ENCODE measurements at places on chromosomes 1 and 21.

- DNase-seq = no peak
Measured at GRCh38 chr1:170200161-170200560, 54.4 kb downstream of the NTMT2 start.

DNA sequence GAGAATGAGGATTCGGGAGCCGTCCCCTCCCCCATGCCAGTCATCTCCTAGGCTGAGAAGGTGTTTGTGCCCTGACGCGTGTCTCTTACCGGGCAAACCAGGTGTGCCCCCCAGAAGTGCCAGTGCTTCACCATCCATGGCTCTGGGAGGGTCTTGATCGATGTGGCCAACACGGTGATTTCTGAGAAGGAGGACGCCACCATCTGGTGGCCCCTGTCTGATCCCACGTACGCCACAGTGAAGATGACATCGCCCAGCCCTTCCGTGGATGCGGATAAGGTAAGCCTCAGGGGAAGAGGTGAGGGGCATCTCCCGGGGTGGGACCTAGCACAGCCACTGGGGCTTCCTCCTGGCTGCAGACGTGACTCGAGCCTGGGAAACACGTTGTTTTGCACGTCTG, 959 bp downstream of the PADI6 start:
- DNase-seq = no peak

DNA sequence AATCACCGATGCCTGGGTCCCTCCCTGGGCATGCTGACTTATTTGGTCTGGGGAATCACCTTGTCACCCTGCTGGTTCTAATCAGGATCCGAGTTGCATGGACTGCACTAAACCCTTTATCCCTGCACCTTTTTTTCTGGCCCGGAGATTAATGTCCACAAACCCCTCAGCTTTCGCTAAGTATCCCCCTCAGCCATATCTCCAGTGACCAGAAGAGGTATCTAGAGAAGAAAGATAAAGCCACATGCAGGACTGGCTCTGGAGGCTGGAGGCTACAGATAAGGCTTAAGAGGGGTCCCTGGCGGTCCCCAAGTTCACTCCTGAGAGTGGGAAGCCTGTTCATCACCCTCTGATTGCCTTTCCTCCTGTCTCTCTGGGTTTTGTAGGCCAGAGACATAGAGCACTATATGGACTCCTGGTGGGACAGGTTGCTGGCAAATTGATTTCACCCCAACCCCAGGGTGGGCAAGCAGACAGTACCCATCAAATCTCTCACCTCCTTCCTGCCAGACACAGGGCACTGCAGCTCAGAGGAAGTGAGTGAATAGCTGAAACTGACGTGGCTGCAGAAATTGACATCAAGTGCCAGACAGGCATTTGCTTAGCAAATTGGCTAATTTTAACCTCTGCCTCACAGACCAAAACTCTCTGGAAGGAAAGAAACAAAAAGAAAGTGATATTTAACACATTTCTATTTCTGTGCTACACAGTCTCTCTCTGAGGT, 38.8 kb downstream of the HMGB4 start:
- peak; percentile 2 for DNase-seq

- no peak for DNase-seq
Measured at GRCh38 chr1:116377541-116378529, 4.8 kb downstream of the ATP1A1 start.

DNA sequence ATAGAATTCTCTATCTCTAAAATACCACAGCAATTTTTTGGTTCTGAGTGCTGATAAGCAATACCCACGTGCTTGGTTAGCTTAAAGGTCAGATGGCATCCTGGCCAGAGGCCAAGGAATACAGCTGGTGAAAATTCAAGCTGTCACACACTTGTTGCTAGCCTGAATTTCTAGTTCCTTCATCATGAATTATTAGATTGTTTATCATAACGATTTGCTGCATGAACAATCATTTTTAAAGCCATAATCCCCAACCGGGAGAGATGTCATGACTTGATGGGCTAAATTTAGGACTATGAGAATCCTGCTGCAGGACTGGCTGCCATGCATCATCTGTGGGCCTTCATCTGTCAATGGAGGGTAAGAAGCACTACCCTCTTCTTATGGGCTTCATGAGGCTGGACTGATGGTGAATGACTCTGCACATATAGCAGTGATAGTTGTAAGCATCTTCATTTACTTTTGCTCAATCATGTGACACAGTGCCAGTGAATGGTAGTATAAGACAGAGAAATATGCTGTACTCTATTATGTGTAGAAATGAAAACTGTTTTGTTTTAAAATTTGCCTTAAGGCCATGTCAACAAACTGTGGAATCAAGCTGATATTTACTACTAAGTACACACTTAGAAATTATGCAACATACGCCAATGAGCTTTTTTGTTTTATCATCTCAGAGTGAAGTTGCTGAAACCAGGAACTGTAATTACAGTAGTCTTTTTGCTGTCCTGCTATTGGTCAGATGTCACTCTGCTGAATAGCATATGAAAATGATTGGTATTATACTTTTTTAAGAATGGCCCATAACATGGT, 80.5 kb upstream of the RALGPS2 start:
- DNase-seq = no peak

DNA sequence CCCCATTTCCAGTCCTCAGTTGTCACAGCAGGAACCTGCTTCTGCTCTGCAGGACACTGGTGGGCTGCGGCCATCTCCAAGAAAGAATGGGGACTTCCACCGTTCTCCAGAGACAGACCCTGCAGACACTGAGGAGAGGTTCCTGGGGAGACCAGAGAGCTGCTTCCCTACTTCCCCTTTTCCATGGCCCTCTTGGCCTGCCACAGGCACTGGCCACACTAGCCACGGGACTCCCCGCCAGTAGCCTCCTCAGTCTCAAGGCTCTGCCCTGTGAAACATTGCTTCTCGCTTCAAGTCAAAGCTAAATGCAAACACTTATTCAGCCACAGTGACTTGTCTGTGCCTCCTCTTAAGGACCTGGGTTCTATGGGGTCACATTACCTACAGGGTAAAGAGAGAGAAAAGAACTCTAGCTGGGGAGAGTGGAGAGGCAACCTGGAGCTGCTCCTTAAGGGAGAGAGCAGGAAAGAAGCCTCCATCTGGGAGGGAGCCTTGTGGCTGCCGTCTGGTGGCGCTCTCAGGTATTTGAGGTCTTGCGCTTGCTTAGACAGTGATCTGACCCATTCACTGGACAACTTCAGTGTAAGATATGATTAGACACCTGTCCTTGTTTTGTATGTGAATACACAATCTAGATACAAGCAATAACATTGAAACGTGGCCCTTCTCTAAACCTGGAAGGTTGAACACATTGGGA, 5.4 kb upstream of the SLAMF8 start:
- peak; percentile 55 for DNase-seq

- no peak for DNase-seq
Measured at GRCh38 chr1:169052727-169053126, 53.8 kb upstream of the ATP1B1 start.

DNA sequence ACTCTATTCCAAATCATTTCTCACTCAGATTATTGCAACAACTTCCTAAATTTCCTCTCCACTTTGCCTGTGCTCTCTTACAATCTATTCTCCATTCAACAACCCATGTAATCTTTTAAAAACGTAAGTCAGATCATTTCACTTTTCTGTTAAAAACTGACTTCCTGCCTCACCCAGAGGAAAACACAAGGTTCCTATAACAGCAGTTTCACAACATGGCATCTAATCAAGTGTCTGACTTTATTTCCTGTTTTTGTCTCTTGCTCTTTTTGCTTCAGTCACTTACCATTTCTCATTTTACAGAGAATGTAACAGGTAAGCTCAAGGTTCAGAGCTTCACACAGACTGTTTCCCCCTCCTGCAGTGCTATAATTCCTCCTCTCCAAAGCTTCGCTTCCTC, 560.7 kb downstream of the LRRIQ3 start:
- DNase-seq = no peak

DNA sequence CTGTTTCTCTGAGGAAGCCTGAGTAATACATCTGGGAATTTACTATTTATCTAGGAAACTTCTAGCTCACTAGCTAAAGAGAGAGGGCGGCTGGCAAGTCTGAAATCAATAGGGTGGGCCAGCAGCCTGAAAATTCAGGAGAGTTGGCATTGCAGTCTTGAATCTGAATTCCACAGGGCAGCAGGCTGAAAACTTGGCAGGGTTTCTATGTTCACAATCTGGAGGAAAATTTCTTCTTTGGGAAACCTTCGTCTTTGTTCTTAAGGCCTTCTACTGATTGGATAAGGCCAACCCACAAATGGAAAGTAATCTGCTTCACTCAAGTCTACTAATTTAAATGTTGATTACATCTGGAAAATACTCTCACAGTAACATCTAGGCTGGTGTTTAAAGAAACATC, 101.0 kb upstream of the COG2 start:
- no peak for DNase-seq

DNA sequence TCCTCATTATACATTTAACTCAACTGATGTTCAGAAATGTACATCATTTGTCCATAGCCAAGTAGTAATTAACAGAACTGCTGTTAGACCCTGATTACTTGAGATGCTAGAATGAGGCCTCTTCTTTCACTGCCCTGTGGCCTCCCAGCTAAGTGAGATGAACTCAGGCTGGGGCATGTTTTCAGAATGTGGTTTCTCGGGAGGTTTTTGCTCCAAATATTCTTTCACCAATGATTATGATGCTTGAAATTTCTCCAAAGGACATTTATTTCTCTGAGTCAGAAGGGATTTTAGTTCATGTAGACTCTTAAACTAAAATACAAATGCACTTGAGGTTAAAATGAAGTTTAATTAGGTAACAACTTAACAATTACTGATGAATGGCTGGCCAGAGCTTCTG, 34.6 kb upstream of the ADAMTS5 start:
- no peak for DNase-seq

- DNase-seq = no peak
Measured at GRCh38 chr1:212667223-212668139, 32.2 kb downstream of the BATF3 start.

GRCh38 chr21:38504066-38504465, 5.8 kb upstream of the ERG start:
- DNase-seq = no peak

DNA sequence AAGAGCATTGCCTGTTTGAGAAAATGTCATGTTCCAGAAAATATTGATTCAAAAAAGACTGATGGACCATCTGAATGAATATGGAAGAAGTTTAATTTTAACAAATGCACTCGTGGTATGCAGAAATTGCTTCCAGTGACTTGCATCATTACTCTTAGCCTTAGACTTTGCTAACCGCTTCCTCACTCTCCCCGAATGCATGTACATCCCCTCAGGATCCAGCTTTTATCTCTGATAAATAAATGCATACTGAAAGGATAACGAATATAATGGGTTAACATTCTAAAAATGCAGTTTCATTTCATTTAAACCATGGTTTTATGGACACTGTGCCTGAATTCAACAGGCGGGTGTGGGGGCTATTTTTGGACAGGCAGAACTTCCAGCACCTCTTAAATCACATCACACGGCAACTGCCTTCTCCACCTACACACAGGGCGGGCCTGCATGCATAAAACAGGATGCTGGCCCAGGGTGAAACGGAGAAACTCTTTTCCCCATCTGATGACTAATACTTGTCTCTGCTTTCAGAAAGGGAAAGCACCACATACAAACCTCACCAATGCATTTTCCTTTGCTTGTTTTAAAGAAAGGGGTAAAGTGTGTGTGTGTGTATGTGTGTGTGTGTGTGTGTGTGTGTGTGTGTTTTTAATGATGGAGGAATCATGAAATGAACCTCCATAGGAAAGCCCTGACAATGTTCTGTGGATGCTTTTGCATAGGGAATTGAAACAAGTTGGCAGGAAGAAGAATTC, 48.7 kb downstream of the SPAG17 start:
- DNase-seq = no peak

GRCh38 chr1:177274687-177275211, 104.0 kb downstream of the BRINP2 start:
- no peak for DNase-seq

GRCh38 chr1:17188889-17189631, 15.9 kb upstream of the PADI1 start:
- DNase-seq = no peak

DNA sequence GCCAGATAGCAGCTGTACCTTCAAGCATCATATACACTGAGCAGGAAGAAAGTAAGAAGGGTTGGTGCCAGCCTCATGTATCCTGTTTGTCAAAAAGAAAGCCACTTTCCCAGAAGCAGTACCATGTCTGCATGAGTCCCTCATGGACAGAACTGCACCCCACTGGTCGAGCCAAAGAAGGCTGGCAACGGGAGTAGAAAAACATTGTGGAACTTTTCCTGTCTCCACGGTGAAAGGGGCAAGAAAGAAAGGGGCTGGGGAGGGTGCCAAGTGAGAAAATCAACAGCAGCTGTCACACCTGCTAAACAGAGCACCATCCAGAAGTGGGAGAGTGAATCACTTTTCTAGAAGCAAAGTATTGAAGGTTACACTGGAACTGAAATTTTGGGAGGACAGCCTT, 621.7 kb downstream of the LMO4 start:
- DNase-seq = no peak

DNA sequence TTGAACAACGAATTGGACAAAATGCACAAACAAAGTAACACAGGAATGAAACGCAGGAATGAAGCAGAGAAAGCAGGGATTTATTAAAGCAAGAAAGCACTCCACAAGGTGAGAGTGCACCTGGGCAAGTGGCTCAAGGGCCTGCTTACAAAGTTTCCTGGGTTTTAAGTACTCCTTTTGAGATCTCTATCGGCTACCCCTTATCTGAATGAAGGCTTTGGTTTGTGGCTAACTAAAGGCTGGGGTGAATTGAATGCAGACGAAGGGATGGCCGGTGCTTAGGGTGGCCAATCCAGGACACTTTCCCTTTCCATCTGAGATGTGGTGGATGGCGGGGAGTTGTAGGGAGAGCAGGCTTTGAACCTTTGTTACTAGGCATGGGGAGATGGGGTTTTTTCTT, 151.4 kb upstream of the KIAA0040 start:
- DNase-seq = no peak

DNA sequence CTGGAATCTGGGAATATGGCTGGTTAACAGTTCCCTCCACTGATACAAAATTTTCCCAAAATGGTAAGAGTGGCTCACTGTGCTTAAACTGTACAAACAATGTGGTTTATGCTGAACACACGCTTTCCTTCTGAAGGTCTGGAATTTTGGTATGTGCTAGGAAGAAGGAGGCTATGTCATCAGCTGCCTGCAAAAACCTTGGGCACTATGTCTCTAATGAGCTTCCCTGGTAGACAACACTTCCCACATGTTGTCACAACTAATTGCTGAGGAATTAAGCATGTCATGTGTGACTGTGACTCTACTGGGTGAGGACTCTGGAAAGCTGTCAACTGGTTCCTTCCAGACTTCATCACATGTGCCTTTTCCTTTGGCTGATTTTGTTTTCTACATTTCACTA, 29.2 kb downstream of the IPP start:
- no peak for DNase-seq

GRCh38 chr1:174206148-174206836, 47.0 kb downstream of the RABGAP1L start:
- no peak for DNase-seq

GRCh38 chr1:67803380-67804279, 29.6 kb downstream of the GNG12 start:
- no peak for DNase-seq

- DNase-seq = no peak
Measured at GRCh38 chr1:209787551-209787950, 3.2 kb upstream of the C1orf74 start.
